Activated CD8-positive, alpha-beta memory T cell treated with anti-CD3 and anti-CD28 coated beads, Interleukin-2, amount 10 ng/mL, durations not matched to agents 7 days and 5 days (primary cell): ENCODE measurements at places on chromosomes 2 and 18. TPM values are rescaled to one million over a fixed set of nuclear protein-coding genes. Genes with fewer than 3 reads are reported as not detected.

GRCh38 chr2:75375646-75376582 is 176.6 kb upstream of the TACR1 start:
- H3K4me3 ChIP-seq: no peak overlapping the region
- H3K27me3 ChIP-seq: no peaks in the 10 kb centered on the region
- no peak overlapping the region for H3K27ac ChIP-seq
- no peaks in the 10 kb centered on the region for H3K4me1 ChIP-seq
- DNase-seq: no peak

GRCh38 chr18:48924630-48925490 is 25.9 kb downstream of the SMAD7 start:
- H3K4me1 ChIP-seq: peaks cover 77% of the 10 kb centered on the region
- peak overlapping the region; percentile 89 for H3K27ac ChIP-seq
- peaks cover 30% of the 10 kb centered on the region for H3K36me3 ChIP-seq
- H3K27me3 ChIP-seq: no peaks in the 10 kb centered on the region
- H3K4me3 ChIP-seq: peak overlapping the region; percentile 60
- peak; percentile 75 for DNase-seq

DNA sequence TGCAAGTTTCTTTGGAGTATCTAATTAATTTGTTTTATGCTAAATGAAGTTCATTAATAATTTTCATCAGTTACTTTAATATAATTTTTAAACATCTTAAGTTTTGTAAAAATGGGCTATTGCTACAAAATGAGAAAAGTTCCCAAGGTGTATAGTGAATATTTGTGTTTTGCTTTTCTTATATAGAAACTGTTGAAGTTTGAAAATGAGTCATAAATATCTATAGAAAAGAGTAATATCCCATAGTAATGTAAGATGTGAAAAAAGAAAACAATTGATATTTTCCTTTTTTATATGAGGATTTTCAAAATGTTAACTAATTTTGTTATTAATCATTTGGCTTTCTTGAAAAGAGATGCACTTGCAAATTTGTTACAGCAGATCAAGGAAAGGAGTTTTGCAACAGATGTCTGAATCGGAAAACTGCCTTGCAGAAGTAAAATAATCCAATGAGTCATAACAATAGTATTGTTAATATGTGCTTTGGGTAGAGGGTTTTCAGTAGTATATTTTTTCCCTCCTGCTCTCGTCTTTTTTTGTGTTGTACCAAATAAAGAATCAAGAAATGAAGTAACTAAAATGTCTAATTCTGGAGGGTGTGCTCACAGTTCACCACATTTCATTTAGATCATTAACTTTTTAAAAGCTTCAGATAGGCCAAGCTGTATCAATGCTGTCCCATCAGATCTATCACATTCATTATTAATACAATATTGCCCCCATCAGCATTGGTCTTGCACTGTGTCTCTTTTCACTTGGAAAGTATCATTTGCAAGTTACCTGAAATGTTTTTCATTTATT is 15.5 kb downstream of the DUSP19 start:
- H3K4me3 ChIP-seq: no peak overlapping the region
- no peak overlapping the region for H3K27ac ChIP-seq
- no peaks in the 10 kb centered on the region for H3K27me3 ChIP-seq
- H3K36me3 ChIP-seq: no peaks in the 10 kb centered on the region
- no peak for DNase-seq
- H3K4me1 ChIP-seq: peaks cover 6% of the 10 kb centered on the region

The CIB4 gene
- not detected for total RNA-seq

The TNFAIP6 gene
- not detected for total RNA-seq

- DNase-seq: no peak
- H3K4me1 ChIP-seq: no peaks in the 10 kb centered on the region
- peaks cover 7% of the 10 kb centered on the region for H3K27me3 ChIP-seq
- H3K4me3 ChIP-seq: no peak overlapping the region
Observed at GRCh38 chr2:162403884-162404283, 60.0 kb downstream of the GCA start.

DNA sequence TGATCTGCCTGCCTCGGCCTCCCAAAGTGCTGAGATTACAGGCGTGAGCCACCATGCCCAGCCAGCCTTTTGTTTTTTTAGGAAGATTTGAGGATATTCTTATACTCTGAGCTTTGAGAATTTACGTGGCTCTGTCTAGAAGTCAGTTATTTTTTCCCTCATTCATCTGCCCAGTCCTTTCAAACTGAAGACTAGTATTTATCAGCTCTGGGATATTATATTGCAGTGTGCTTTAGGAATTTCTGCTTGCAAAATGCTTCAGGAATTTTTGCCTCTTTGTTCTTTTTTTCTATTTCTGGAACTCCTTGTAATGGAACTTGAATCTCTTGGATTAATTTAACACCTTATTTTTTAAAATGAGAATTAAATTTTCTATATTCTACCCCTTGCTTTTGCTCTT is 22.6 kb downstream of the ACSL3 start:
- DNase-seq: no peak
- H3K4me1 ChIP-seq: peaks cover 8% of the 10 kb centered on the region
- H3K27ac ChIP-seq: no peak overlapping the region
- H3K4me3 ChIP-seq: no peak overlapping the region

DNA sequence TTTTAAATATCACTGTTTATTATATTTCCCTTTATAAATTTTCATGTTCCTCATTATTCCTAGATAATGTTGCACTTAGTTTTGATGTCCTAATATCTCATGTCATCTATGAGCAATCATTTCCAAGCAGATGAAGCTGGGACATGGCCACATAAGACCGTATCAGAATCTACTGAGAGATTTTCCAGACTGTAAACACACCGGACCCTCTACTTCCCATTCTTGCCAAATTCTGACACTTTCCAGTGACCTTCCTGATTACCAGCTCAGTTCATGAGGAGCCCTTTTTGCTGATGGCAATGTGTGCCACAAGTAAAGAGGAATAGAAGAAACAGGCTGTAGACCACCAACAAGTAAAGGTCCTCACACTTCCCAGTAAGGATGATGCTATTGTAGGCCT is 20.3 kb upstream of the PDE1A start:
- no peaks in the 10 kb centered on the region for H3K4me1 ChIP-seq
- no peak overlapping the region for H3K4me3 ChIP-seq
- DNase-seq: no peak
- H3K36me3 ChIP-seq: no peaks in the 10 kb centered on the region

The NLRC4 gene
- 0.07 TPM for total RNA-seq

- peak overlapping the region; percentile 29 for H3K4me3 ChIP-seq
- H3K4me1 ChIP-seq: peaks cover 90% of the 10 kb centered on the region
- peak; percentile 90 for DNase-seq
- H3K27ac ChIP-seq: peak overlapping the region; percentile 58
- peaks cover 79% of the 10 kb centered on the region for H3K36me3 ChIP-seq
- H3K27me3 ChIP-seq: no peaks in the 10 kb centered on the region
Observed at GRCh38 chr2:181466661-181467576, 9.7 kb downstream of the ITGA4 start.

The CCDC88A gene
- total RNA-seq: 15.9 TPM

The IL1R1 gene
- total RNA-seq: 0.40 TPM

DNA sequence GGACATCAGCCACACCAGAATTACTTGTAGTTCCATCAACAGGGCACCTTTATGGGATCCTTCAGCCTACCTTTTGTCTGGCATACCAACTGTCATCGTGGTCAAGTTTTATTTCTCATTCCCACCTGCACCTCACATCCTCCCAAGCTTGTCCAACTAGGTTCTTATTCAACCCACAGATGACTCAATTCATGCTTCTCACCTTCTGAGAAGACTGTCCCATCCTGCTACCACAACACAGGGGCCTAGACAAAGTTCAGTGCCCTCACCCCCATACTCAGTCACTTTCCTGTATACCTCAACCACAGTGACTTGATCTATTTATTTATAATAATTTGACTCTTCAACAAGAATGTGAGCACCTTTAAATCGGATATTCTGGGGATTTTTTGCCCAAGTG is 114.4 kb upstream of the ACVR1C start:
- no peak overlapping the region for H3K4me3 ChIP-seq
- H3K27me3 ChIP-seq: no peaks in the 10 kb centered on the region
- peaks cover 27% of the 10 kb centered on the region for H3K36me3 ChIP-seq
- peak overlapping the region; percentile 20 for H3K27ac ChIP-seq

- no peak for DNase-seq
- no peak overlapping the region for H3K4me3 ChIP-seq
- H3K27ac ChIP-seq: no peak overlapping the region
- no peaks in the 10 kb centered on the region for H3K27me3 ChIP-seq
- no peaks in the 10 kb centered on the region for H3K4me1 ChIP-seq
- no peaks in the 10 kb centered on the region for H3K36me3 ChIP-seq
Observed at GRCh38 chr18:42351455-42351854, 396.4 kb downstream of the PIK3C3 start.

GRCh38 chr2:109287413-109287812 is 158.4 kb downstream of the SH3RF3 start:
- H3K27me3 ChIP-seq: peaks cover 5% of the 10 kb centered on the region
- no peak for DNase-seq
- no peak overlapping the region for H3K27ac ChIP-seq
- no peaks in the 10 kb centered on the region for H3K4me1 ChIP-seq
- H3K4me3 ChIP-seq: no peak overlapping the region
- H3K36me3 ChIP-seq: no peaks in the 10 kb centered on the region

- no peaks in the 10 kb centered on the region for H3K36me3 ChIP-seq
- H3K4me3 ChIP-seq: no peak overlapping the region
- H3K27me3 ChIP-seq: no peaks in the 10 kb centered on the region
- no peak for DNase-seq
Observed at GRCh38 chr2:221264318-221264717, 307.8 kb downstream of the EPHA4 start.

The ANKRD44 gene
- 249 TPM for total RNA-seq

GRCh38 chr18:25133879-25134278 is 218.1 kb downstream of the ZNF521 start:
- no peak overlapping the region for H3K27ac ChIP-seq
- no peak for DNase-seq
- no peaks in the 10 kb centered on the region for H3K4me1 ChIP-seq
- no peaks in the 10 kb centered on the region for H3K36me3 ChIP-seq
- H3K27me3 ChIP-seq: no peaks in the 10 kb centered on the region
- no peak overlapping the region for H3K4me3 ChIP-seq

The NR4A2 gene
- 3.2 TPM for total RNA-seq

GRCh38 chr2:143150287-143150686 is 21.1 kb downstream of the ARHGAP15 start:
- no peak overlapping the region for H3K27ac ChIP-seq
- H3K27me3 ChIP-seq: no peaks in the 10 kb centered on the region
- H3K4me3 ChIP-seq: no peak overlapping the region
- no peak for DNase-seq
- H3K4me1 ChIP-seq: peaks cover 59% of the 10 kb centered on the region

The BCL2 gene
- total RNA-seq: 143 TPM

DNA sequence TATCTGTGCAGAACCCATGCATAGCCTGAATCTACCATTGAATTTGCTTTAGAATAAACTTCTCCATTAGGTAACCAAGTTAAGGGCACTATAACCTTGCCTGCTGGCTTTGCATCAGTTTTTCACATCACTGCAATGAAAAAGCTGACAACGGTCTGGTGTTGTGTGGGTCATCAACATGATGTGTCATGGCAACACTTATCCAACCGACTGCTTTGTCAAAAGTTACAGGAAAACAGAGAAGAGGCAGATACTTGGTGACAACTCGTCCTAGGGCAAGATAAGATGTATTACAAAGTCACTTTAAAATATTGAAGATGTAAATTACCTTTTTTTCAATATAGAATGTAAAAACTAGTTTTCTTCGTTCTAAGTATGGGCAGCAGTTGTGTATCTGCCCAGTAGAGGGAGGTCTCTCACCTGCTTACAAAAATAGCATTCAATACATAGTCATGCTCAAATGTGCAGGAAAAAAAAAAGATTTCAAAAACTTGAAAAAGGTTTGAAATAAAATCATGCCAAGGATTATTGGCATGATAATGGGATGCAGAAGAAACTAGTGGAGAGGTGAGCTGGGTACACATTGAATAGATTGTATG is 96.3 kb downstream of the EVA1A start:
- no peaks in the 10 kb centered on the region for H3K36me3 ChIP-seq
- no peak overlapping the region for H3K27ac ChIP-seq
- H3K4me3 ChIP-seq: no peak overlapping the region
- H3K4me1 ChIP-seq: no peaks in the 10 kb centered on the region
- peaks cover 28% of the 10 kb centered on the region for H3K27me3 ChIP-seq

The DNAH6 gene
- total RNA-seq: 0.63 TPM

The DUSP2 gene
- total RNA-seq: 32.0 TPM

- peaks cover 50% of the 10 kb centered on the region for H3K27me3 ChIP-seq
- peaks cover 12% of the 10 kb centered on the region for H3K4me1 ChIP-seq
- no peak for DNase-seq
- no peaks in the 10 kb centered on the region for H3K36me3 ChIP-seq
- H3K4me3 ChIP-seq: peak overlapping the region; percentile 59
- no peak overlapping the region for H3K27ac ChIP-seq
Observed at GRCh38 chr2:179265082-179265510, 464 bp upstream of the SESTD1 start.

DNA sequence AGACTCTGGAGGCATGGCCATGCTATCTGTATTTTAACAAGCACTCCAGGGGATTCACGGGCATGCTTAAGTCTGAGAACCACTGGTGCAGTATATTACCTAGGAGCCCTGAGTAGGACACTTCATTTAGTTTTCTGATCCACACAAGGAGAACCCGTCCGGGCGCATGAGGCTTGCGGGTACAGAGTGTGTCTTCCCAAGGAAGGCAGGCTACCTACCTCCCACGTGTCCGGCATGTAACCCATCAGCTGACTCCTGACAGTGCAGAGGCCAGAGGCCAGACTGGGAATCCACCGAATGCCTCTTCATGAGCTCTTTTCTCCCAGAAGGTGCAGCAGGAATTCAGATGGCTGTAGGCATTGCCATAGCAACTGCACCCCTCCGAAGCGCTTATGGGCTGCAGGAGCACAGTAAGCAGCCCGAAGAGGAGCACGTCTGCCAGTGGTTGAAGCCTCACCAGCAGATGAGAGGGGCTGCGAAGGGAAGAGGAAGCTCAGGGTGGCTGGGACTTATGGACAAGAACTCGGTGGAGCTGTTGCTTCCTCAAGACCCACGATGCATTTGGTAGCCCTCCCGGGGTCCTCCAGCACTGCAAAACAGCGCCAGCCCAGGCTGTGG is 33.8 kb upstream of the DNMT3A start:
- no peaks in the 10 kb centered on the region for H3K27me3 ChIP-seq
- peaks cover 31% of the 10 kb centered on the region for H3K4me1 ChIP-seq

DNA sequence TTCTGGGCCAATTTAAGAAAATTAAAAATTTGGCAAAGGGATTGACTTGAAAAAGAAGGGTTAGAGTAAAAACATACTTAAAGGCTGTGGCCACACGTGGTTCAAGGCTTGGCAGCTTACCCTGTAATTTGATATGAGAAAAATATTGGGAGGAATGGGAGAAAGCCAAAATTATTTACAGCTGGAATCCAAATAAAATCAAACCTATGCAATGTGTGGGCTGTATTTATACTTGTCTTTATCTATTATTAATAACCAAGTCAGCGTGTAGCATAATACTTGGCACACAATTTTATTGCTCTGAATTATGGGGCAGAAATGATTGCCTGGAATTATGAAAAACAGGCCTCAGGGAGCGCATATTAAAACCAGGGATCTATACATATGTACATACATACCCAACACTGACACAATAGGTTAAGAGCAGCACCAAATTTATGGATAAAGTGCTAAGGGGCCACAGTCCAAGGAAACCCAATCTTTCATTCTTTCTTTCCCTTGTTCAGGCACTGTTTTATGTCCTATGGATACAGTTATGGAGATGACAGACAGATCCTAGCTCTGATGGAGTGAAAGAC is 35.6 kb downstream of the FAM124B start:
- no peaks in the 10 kb centered on the region for H3K36me3 ChIP-seq
- no peak overlapping the region for H3K27ac ChIP-seq
- H3K4me1 ChIP-seq: no peaks in the 10 kb centered on the region
- no peak overlapping the region for H3K4me3 ChIP-seq

GRCh38 chr2:40150266-40150665 is 301.6 kb downstream of the SLC8A1 start:
- H3K27ac ChIP-seq: no peak overlapping the region
- peaks cover 4% of the 10 kb centered on the region for H3K27me3 ChIP-seq
- H3K36me3 ChIP-seq: no peaks in the 10 kb centered on the region

The VWC2L gene
- total RNA-seq: not detected

The SPEG gene
- total RNA-seq: 0.52 TPM
